Kidney (tissue), 22 donors: ENCODE measurements at places on chromosomes 3 and 15. TPM values are rescaled to one million over a fixed set of nuclear protein-coding genes. Genes with fewer than 3 reads are reported as not detected.

GRCh38 chr3:46926871-46927717 lies 49.5 kb downstream of the CCDC12 start:
- H3K4me3 ChIP-seq = no peak overlapping the region
- no peaks in the 10 kb centered on the region for H3K27me3 ChIP-seq
- peaks cover 46% of the 10 kb centered on the region for H3K4me1 ChIP-seq
- H3K36me3 ChIP-seq = peaks cover 25% of the 10 kb centered on the region
- H3K27ac ChIP-seq = peak overlapping the region; percentile 54
- DNase-seq = no peak

DNA sequence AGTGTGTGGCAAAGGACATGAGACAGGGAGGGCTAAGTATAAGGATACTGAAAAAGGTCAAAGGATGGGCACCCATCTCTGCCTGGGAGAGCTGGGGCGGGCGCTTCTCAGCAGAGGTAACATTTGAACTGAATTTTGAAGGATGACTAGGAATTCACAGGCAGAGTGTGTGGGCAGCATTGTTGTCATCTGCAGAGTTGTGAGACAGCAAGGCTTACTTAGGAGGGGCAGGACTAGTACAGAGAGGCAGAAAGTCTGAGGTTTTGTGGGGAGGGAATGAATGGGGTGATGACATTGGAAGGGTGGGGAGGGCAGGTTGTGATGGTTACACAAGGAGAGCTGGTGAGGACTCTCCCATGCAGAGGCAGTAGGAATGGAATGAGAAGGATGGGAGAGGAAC lies 84.1 kb upstream of the PRR23C start:
- H3K27ac ChIP-seq = no peak overlapping the region
- no peak overlapping the region for H3K4me3 ChIP-seq
- peak; percentile 18 for DNase-seq
- H3K4me1 ChIP-seq = no peaks in the 10 kb centered on the region
- H3K27me3 ChIP-seq = no peaks in the 10 kb centered on the region
- no peaks in the 10 kb centered on the region for H3K36me3 ChIP-seq

DNA sequence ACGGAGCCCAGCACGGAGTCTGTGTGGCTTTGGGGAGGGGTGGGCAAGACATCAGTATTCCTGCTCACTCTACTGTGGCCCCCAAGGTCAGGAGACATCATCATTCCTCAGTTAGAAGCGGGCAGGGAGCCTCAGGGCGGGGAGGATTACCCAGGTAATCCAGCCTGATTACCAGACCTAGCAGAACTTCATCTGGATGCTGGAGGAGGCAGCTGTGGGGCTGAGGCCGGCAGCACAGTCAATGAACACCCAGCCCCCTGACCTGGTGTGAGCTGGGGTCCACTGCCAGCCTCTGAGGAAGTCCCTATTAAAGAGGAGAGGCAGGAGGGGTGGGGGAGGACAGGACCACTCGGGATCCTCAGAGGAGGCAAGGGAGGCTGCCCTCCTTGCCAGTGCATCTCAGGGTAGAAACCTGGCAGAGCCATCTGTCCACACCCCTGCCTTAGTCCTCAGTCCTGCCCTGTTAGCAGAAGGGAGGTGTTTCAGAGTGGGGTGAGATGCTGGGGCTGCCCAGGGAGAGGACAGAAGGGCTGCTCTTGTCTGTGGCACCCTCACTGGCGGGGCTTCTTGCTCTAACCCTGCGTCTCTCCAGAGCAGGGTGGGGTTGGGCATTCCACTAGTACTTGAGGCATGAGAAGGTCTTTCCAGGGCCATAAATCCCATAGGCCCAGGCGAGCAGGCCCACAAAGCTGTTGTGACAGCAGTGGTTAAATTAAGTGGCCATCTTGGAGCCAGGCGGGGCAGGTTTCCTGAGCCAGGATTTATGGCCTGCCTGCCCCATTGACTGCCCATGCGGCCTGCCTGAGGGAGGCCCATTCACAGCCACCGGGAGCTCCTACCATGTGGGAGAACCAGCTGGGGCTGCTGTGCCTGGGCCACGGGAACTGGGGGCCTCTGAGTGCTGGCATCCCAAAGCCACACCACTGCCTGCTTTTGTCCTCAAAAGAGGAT lies 82.1 kb downstream of the LINGO1 start:
- no peaks in the 10 kb centered on the region for H3K36me3 ChIP-seq
- H3K27ac ChIP-seq = no peak overlapping the region
- no peaks in the 10 kb centered on the region for H3K4me1 ChIP-seq
- H3K27me3 ChIP-seq = no peaks in the 10 kb centered on the region
- DNase-seq = peak; percentile 63
- H3K4me3 ChIP-seq = no peak overlapping the region

- H3K27me3 ChIP-seq = no peaks in the 10 kb centered on the region
- H3K4me3 ChIP-seq = no peak overlapping the region
- peaks cover 3% of the 10 kb centered on the region for H3K36me3 ChIP-seq
- DNase-seq = no peak
- peak overlapping the region; percentile 40 for H3K27ac ChIP-seq
Measured at GRCh38 chr3:50261505-50261904, 7.4 kb upstream of the SEMA3B start.

DNA sequence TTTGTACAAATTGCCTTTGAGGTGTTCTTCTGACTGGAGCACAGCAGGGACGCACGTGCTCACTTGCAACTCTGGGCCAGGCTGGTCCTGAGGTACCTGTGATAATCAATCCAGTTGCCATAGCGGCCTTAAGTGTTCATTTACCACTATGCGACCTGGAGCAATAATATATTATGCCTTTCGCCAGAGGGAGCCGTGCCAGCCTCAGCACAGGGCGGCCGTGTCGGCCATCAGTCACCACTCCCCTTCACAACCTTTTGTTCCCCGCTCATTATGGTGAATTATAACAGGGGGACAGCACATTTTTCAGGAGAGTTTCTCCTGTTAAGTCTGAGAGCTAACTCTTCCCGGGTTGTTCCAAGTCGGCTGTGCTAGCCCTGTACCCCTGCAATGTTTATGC lies 289.7 kb downstream of the RORA start:
- H3K27ac ChIP-seq = no peak overlapping the region
- no peak overlapping the region for H3K4me3 ChIP-seq
- H3K27me3 ChIP-seq = no peaks in the 10 kb centered on the region
- DNase-seq = no peak

DNA sequence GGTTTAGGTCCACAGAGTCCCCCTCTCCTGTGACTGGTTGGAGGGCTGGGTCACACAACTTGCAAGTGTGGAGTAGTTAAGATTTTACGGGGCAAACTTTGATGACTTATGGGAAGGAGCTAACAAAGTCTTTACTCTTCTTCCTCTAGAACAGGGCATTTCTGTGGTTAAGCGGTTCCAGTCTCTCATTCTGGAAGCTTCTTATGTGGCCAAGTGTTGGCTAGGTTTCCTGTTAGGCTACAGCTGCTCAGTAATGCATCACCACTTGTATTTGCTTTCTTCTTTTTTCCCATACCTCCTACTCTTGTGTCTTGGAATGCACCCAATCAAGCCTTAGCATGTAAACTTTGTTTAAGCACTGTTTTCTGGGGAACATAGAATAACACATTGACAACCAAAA lies 100.6 kb upstream of the PLAAT1 start:
- no peaks in the 10 kb centered on the region for H3K27me3 ChIP-seq
- no peaks in the 10 kb centered on the region for H3K36me3 ChIP-seq
- no peak overlapping the region for H3K4me3 ChIP-seq

GRCh38 chr3:177150970-177151627 lies 46.2 kb downstream of the TBL1XR1 start:
- H3K36me3 ChIP-seq = no peaks in the 10 kb centered on the region
- no peak overlapping the region for H3K4me3 ChIP-seq
- H3K27me3 ChIP-seq = no peaks in the 10 kb centered on the region

The RARB gene
- total RNA-seq = 14.7 TPM

DNA sequence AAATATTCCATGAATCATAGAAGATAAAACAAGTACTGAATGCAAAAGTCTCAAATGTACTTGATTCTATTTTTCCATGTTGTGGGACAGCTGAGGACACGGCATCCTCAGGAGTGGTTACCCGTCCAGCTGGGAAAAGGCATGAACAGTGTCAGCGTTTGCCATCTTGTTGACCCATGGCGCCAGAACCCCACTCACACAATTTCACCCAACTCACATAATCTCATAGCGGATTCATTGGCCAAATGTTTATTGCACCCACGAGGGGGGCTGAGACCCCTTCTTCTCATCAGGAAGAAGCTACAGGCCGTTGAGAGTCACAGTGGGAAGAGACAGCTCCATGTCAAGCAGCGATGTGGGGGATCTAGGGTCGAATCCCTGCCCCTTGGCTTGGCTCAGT lies 72.9 kb downstream of the OCA2 start:
- H3K4me3 ChIP-seq = no peak overlapping the region
- H3K27me3 ChIP-seq = no peaks in the 10 kb centered on the region
- no peak overlapping the region for H3K27ac ChIP-seq
- DNase-seq = no peak
- no peaks in the 10 kb centered on the region for H3K36me3 ChIP-seq

DNA sequence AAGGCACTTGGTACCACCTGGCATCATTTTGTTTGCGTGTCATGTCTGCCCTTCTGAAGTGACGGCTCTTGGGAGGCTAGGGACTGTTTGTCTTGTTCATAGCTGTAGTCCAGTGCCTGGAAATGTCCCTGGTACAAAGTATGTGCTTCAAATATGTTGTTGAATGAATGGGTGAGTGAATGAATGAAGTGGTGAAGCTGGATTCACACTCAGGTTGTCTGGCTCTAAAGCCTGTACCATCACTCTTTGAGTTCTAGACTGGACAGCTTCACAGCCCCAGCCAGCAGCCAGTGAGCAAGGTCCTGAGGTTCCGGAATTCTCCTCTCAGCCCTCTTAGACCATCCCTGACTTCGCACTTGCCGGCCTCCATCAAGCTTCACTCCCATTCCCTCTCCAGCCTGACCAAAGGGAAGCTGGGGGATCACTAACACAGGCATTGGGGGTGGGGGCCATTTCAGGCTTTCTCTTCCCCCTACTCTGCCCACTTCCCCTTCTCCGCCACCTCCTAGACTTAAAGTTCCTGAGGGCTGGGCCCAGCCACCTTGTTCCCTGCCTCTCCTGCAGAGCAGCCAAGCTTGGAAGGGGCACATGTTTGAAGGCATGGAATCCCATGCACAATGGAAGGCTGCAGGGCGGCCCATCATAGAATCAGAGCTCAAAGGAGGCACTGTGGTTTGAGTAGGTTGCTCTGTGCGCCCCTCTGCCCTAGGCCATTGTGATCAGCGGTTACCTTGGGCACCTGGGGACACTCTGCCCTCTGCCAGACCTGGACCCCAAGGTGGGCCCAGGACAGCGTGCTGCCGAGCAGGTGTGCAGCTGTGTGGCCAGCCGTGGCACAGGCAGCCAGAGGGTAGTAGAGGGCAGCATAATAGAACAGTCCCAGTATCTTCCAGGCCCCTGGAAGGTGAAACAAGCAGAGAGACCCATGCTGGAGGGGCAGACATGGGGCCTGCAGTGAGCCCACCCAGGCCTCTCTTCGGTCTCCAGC lies 7.7 kb downstream of the STRA6 start:
- H3K4me3 ChIP-seq = no peak overlapping the region
- H3K4me1 ChIP-seq = peaks cover 3% of the 10 kb centered on the region
- H3K27ac ChIP-seq = no peak overlapping the region

DNA sequence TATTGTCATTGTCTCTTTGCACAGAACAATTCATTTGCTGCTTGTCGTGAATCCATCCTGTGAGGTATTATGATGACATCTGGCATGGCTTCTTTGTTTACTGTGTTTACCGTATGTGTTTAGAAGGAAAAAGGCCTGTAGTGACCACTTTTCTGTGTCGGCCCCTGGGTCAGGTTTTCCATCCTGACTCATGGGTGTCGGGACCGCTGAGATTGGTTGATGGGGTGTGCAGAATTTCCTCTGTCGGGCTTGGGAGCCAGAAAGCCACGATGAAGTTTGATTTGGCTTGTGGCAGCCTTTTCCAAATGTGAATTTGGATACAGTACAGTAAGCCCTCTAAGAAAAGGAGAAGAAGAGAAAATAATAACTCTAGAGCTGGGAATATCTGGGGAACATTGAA lies 113.5 kb downstream of the FNDC3B start:
- H3K4me3 ChIP-seq = no peak overlapping the region
- no peak for DNase-seq
